ENCODE measurements at places on chromosomes 7 and 10.

DNA sequence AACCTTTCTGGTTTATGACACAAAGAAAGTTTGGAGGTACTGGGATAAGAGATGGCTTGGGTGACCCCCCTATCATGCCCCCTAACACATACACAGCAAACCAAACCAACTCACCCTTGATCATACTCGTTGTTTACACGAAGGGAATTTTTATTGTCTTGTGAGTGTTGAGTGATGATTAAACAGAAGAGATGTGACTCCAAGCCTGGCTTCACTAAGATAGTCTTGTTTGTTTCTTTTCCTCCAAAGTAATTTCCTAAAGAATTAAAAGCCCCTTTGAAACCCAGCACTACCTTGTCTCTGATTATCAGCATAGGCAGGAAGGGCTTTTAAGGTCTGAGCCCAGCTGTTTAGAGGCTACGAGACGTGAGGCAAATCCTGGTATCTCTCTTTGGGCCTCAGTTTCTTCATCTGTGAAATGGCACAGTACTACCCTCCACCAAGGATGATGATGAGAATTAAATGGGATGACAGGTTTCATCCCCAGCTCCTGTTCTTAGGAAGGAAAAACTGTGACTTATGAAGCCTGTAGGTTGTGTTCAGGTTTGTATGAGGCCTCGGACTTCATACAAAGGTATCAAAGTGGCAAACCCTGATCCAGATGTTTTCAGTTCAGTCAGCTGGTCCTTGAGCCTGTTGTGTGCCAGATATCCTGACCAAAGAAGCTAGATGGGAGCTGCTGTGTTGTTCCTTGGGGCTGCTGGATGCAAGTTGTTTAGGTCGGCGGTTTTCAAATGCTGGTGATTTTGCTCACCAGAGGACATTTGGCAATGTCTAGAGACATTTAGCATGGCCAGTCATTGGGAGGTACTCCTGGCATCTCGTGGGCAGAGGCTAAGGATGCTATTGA lies 51.8 kb downstream of the TCF7L2 start:
- no peak for DNase-seq

DNA sequence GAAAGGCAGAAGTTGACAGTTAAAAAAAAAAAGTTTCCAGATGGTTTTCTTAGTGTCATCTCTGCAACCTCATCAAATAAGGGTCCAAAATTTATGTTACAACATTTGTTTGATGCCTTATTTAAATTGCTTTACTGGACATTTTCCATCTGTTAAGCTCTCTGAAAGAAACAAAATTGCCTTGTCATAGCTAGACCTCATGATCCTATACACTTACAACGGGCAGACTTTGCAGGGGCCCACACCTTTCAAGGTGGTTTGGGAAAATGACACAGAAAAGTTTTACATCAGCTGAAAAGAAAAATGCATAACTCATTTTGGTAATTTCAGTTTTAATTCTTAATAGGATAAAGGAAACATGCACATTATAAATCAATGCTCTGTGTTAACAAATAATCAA lies 1.4 kb upstream of the TES start:
- DNase-seq, result no peak

- no peak for DNase-seq
These were observed 38.9 kb downstream of the HK1 start for GRCh38 chr10:69317175-69317604.

DNA sequence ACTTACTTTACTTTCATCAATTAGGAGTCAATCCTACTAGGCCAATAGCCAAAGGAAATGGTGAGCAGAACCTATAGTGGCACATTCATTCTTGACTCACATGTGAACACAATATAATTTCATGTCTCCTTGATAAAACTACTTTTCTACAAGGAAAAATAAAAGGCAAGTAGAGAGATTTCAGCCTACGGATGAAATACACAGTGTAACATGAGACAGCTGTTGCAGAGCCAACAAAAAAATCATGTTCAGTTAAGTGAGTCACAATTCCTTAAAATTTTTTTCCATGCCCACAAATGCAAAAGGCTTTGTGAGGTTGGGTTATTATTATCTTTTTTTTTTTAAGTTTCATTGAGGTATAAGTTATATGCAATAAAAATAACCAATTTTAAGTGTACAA lies 54.8 kb downstream of the GPR141 start:
- no peak for DNase-seq

DNA sequence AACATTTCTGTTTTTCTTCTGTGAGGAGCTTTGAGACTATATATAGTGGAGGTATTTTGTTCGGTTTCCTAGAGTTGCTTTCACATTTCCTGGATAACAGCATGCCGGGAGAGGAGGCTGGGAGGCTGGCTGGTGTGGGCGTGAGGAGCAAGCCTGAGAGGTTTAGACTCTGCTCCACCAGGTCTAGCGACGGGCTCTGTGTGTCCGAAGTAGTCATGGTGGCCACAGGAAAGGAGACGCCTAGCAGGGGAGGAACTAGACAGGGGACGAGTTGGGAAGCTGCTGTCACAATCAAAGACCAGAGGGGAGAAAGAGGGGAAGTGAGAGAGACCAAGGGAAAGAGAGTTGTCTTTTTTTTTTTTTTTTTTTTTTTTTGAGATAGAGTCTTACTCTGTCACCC lies 19.6 kb downstream of the PTPRE start:
- DNase-seq, result no peak

- DNase-seq, result peak; percentile 33
These were observed 25.4 kb downstream of the STAM start for GRCh38 chr10:17669185-17669872.

GRCh38 chr7:70076325-70076724 lies 478.1 kb downstream of the AUTS2 start:
- no peak for DNase-seq

GRCh38 chr7:36617408-36617807 lies 106.9 kb downstream of the AOAH start:
- DNase-seq, result no peak

DNA sequence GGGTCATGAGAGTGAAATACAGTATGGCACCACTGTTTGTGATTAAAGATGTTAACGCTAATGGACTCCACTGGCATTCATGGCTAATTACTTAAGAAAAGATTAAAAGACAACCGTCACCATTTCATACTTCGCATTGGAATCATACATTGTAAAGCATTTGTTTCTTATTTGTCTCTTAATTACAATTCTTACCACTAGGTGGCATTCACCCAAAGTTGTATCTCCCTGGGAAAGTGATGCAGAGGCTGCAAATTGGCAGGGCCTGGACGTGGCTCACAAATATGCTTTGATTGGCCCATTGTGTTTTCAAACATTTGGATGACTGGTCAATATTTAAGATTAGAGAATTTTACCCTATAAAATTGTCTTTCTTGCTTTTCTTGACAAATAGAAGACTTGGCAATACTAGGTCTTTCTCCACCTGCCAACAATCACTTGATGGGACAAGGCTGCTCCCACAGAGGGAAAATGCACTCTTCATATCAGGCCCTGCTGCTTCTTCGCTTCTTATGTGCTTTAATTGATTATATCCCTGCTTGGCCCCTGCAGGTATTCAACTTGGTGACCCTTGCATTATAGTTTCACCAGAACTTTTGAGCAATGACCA lies 72.1 kb upstream of the STARD3NL start:
- no peak for DNase-seq

DNA sequence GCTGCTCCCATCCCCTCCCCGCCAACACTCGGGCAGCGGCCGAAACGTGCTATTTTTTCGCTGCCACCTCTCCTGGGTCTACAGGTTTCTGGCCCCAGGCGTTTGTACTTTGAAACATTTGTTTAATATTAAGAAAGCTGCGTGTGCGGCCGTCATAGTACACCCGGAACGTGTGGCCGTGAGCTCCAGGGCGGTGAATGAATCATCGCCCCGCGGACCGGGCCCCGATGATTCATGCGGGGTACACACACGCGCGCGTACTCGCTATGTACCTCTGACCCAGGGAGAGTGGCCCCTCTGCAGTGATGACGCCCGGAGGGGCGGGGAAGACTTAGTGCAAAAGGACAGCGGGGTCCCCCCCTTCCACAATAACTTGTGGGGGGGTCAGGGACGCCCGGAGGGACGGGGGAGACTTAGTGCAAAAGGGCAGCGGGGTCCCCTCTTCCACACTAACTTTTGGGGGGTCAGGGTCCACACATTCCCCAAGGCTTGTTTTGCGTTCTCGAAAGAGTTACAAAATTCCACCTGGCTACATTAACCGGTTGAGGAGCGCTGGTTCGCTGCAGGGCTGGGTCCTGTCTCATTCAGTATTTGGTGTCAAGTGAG lies 56.5 kb upstream of the PCGF5 start:
- DNase-seq, result peak; percentile 30

DNA sequence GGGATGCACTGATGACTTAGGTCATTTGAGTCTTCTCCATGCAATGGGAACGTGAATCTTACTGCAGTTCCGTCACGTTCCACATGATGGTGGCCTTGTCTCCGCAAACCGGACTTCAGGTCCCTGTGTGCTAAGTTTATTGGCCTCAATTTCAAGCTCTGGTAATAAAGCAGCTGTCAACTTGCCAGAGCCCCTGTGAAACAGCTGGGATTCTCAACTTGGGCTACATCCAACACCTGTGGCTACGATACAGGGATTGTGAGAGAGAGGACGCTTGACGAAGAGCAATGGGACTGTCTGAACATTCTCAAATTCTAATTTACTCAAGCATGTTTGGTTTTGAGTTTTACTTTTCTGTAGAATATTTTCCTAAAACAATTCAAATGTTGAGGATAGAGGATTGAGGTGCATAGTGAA lies 174.2 kb downstream of the PTN start:
- DNase-seq, result no peak

GRCh38 chr10:30973737-30974136 lies 57.9 kb downstream of the ZNF438 start:
- no peak for DNase-seq

GRCh38 chr7:117164620-117165019 lies 158.2 kb downstream of the WNT2 start:
- no peak for DNase-seq

DNA sequence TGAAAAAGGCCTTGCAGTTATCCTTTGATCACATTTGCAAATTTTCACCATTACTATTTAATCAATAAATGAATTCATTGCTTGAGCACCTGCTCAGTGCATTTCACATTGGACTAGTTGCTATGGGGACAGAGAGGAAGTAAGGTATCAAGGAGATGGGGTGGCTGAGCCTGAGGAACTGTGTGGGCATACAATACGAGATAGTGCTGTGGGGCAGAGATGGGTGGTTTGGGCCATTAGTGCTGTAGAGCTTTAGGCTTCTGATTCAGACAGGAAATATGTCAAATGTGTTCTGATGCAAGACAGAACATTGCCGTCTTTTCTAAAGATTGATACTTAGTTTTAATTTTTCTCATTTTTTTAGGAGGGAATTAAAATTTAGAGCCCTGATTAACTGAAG lies 13.2 kb downstream of the ITGB8 start:
- DNase-seq, result no peak

DNA sequence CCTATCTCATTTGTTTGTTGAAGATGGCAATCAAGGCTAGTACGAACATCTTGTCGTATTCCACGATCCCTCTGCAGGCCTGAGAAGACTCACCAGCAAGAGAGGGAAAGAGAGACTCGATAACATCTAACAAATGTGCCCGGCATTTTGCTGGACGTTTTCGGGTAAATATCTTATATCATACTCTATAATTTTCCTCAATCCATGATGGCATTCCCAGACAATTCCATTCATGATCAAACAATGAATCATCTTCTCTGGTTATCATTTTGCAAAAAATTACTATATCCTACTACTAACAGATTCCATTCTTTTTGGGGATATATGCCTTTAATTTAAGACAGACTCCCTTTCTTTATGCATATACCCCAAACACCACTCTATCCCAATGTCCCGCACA lies 118.1 kb downstream of the TYW1B start:
- no peak for DNase-seq

- no peak for DNase-seq
These were observed 116.2 kb upstream of the SH2B2 start for GRCh38 chr7:102170393-102170970.

DNA sequence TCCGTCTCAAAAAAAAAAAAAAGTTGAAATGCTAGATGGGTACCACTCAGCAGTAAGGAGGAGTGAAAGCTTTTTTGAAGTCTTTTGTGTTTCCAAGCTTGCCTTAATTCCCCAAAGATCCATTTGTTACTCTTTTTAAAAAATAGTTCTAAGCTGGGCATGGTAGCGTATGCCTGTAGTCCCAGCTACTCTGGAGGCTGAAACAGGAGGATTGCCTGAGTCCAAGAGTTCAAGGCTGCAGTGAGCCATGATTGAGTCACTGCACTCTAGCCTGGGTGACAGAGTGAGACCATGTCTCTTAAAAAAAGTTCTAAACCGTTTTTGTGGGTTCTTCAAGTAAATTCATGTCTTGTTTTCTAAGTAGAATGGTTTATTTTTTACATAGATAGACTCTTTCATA lies 5.3 kb downstream of the TBC1D12 start:
- DNase-seq, result no peak

- DNase-seq, result no peak
These were observed 39.9 kb upstream of the LEP start for GRCh38 chr7:128201067-128201689.

DNA sequence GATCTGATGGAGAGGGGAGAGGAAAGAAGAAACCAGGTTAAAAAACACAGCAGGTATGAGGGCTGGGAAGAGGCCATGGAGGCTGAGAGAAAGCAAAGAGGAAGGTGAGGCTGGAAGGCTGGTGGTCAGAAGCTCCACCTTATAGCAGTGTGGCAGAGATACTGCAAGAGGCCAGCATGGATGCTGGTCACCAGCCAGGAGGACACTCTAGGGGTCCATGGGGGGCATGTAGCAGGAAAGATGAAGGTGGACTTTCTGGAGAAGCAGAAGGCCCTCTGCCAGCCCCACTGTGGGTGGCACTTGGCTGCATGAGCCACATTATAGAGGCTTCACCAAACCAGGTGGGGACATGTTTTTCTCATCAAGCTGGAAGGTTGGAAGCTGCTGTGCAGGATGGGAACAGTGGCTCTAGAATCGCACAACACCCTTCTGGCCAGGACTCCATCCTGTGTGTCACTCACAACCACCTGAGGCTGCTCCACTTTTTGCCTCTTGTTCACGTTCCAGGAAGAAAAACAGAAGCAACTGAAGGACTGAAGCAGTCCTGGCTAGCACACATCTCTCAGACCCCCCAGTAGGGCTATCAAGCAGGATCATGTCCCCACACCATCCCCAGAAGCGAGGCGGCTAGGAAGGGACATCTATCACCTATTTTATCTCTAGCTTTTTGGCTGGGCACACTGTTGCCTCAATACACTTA lies 587.5 kb upstream of the MGMT start:
- no peak for DNase-seq

DNA sequence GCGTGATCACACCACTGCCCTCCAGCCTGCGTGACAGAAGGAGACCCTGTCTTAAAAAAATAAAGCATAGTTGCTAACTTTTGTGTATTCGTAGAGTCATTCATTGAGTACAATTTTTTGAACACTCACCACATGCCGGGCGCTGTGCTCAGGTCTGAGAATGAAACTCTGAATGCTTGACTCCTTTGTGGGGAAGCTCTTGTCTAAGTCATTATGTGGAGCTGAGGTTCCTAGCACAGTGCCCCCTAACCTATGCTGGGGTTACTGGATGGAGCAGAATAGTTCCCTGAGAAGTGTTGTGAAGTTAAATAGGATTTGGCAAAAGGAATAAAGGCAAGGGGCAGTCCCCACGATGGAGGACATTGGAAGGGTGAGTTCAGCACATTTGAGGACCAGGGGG lies 123.3 kb downstream of the CELF2 start:
- DNase-seq, result no peak

GRCh38 chr10:110918269-110918642 lies 724 bp downstream of the BBIP1 start:
- peak; percentile 68 for DNase-seq

GRCh38 chr7:48299580-48300169 lies 128.4 kb downstream of the ABCA13 start:
- no peak for DNase-seq

Measured in activated CD4-positive, alpha-beta T cell treated with anti-CD3 and anti-CD28 coated beads for 24 hours (primary cell).